Daoy (cell line): ENCODE measurements at places on chromosomes 2 and 18. TPM values are rescaled to one million over a fixed set of nuclear protein-coding genes. Genes with fewer than 3 reads are reported as not detected.

GRCh38 chr2:150732064-150732463 is 244.6 kb upstream of the RND3 start:
- peak; percentile 65 for DNase-seq

DNA sequence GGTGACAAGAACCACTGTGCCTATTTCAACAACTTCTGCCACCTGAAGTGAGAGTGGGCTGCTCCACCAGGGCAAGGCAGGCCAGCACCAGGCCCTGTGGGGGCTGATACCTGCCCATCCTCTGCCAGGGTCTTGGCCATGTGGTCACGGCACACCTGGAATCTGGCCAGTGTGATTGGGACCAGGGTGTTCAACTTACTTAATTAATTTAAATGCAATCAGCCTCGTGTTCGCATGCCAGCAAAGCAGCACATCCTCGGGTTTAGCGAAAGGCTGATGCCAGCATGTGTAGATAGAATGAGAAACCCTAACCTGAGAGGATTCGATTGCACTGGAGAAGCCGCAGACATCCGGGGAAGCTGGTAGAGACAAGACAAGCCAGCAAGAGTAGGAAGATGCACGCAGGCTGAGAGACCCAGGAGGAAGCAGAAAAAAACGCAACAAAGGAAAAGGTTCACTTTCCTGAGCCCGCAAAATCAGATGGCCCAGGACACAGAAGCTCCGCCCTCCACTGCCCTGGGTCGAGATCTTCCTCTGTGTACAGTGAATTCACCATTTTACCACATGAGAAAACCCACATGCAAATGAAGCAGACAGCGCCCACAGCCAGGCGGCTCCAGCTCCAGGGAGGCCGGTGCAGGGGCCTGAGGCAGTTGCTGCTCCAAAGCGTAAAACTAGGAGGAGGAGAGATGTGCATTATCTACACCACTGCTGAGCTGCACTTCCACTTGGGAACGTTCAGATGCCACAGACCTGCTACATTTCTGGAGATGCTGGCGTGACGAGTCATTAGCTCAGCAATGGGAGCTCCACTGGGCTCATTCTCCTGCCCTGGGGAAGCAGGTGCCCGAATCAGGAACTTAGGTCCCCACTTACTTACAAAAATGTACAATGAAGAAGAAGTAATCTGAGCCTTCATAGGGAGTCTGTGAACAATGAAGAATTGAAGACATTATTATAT is 92.1 kb downstream of the TMEM18 start:
- peak; percentile 43 for DNase-seq

GRCh38 chr2:49973917-49974368 is 819.6 kb upstream of the FSHR start:
- peak; percentile 2 for DNase-seq

- DNase-seq: no peak
These were observed 64.2 kb upstream of the SH3RF3 start for GRCh38 chr2:109064660-109065390.

GRCh38 chr18:48782381-48782861 is 168.3 kb downstream of the SMAD7 start:
- peak; percentile 9 for DNase-seq

DNA sequence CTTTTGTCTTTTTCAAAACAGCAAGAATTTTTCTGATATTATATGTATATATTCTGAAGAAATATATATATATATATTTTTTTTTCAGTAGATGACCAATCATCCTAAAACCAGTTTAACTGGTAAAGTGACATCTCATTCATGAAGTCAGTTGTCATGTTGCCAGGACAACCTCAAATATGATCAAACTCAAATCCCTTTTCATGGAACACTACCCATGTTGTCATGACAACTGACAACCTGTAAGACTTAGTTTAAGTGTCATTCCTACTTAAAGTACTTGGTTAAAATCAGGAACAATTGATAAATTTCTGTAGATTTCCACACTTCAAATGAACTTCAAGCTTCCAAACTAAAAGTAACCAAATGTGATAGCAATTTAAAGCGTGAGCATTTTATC is 101.8 kb upstream of the ERBB4 start:
- no peak for DNase-seq

GRCh38 chr18:29311580-29311979 is 1134.7 kb upstream of the CDH2 start:
- no peak for DNase-seq

- DNase-seq: no peak
These were observed 71.0 kb upstream of the MMADHC start for GRCh38 chr2:149658553-149658952.

- no peak for DNase-seq
These were observed 165.2 kb downstream of the RAPGEF4 start for GRCh38 chr2:172900871-172901270.

DNA sequence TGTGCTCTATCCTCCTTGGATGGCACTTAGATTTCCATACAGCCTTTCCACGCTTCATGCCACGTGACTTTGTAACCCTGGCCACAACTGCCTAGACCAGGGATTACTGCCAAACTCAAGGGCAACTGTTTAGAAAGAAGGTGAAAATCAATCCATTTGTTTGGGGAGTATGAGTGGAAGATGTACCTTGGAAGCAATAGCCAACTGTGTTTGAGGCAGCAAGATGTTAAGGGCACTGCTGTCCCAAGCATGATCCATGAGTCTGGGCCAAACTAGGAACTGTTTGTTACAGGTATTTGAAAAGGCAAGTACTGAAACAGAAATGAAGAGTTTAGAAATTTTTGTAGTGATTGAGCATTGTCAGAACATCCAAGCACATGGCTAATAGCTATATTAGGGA is 138.9 kb downstream of the CDC42EP3 start:
- no peak for DNase-seq

DNA sequence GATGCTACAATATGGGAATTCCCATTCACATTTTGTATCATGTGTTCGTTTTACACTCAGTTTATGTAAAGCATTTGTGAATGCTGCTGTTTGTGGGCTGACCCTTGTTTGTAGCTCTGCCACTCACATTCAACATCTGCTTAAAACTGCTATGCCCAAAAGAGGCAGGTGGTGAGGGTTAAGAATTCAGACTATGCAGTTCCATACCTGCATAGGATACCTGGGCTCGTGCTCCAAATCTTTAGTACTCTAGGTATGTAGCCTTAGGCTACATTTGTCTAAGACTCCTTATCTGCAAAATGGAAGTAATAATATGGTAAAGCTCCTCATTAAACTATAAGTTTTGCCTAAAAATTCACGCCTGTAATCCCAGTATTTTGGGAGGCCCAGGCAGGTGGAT is 199.5 kb downstream of the GPD2 start:
- DNase-seq: no peak

DNA sequence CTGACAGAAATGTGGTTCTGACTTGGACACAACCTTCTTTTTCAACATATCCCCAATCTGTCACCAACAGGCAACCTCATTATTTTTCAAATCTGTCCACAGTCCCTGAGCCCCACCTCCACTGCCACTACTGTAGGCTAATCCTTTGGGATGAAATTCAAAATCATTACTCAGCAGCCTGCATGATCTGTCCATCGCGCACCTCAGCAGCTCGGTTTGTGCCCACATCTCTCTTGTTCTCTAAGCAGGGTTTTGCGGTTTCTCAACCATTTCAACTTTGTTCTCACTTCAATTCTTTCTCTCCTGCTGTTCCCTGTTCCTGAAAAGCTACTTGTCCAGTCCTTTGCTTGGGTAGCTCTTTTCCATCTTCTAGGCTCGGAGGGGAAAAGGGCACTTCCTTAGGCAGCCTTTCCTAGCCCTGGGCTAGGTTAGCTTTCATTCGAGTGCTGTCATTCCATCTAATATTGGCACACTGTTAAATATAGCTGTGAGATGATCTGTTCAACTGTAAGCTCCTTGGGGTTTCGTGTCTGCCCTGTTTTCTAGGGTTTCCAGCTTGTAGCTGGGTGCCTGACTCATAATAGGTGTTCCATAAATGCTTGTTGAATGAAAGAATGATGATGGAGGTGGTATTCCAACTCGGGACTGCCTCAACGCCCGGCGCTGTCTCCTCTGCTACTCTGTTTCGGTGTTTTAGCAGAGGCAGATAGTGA is 653 bp upstream of the ANKAR start:
- DNase-seq: no peak

DNA sequence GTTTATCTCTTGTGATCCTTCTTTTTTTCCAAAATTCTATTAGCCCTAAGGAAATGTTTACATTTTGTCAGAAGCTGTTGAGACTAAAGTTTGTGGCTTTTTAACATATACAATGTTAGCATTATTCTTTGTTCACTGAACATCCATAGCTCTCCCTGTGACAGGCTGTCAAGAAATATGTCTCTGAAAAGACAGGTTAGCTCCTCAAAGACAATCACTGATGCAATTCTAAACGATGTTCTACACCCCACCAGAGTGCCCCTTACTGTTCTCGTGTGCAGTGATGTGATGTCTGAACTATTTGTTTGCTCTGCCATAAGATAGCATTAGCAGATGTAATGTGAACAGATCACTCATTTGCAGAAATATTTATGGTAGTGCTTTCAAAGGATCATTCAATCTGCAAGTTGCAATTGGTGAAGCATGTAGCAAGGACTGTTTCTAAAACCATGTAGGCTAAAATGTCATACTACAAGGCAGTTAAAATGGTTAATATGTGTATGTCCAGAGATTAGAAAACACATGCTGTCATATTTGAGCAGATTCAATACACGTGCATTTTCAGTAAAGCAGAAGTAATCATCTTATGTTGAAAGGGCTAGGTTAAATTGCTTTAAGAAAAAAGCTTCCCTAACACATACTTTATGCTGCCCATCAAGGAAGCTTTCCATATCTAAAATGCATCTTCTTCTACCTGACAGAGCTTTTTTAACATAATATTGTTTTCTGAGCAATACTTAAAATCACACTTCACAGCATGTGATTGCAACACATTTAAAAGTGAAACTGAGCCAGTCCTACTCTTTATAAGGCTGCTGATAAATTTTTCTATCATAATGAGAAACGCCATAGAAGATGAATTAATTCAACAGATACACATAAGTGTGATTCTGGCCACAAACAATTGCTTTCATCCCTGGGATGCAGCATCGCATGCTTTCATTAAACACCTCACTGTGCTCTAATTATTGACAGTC is 285.7 kb upstream of the UBE2E3 start:
- no peak for DNase-seq

DNA sequence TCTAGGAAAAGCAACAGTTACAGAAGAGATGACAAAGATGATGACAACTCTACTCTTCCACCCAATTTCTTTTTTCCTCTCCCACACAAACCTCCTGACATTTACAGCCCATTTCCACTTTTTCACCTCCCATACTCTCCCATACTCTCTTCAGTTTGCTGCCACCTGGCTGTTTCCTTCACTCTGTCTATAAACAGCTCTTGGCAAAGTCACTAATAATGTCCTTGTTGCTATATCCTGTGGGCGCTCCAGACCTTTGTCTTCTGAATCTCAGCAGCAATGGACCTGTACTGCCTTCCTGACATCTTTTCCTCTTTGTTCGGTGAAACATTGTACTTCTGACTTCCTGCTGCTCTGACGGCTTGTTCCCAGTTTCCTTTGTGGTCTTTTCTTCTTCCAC is 60.7 kb upstream of the CAVIN2 start:
- no peak for DNase-seq

GRCh38 chr2:172253190-172254052 is 150.7 kb upstream of the DLX2 start:
- DNase-seq: peak; percentile 97

- no peak for DNase-seq
These were observed 179.2 kb downstream of the RIT2 start for GRCh38 chr18:42936289-42936688.

GRCh38 chr2:18856765-18857164 is 267.4 kb upstream of the NT5C1B start:
- DNase-seq: no peak

DNA sequence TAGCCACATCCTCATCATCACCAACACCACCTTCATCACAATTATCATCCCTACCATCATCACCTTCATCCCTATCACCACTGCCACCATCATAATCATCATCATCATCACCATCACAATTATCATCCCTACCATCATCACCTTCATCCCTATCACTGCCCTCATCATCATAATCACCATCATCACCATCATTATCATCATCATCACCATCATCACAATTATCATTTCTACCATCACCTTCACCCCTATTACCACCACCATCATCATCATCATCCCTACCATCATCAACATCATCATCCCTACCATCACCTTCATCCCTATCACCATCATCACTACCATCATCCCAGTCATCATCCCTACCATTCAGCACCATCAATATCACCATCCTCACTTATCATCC is 140.5 kb downstream of the LOXHD1 start:
- DNase-seq: no peak

- DNase-seq: no peak
These were observed 43.1 kb downstream of the CYRIA start for GRCh38 chr2:16622399-16622968.

GRCh38 chr18:54961016-54961423 is 1.8 kb upstream of the CCDC68 start:
- DNase-seq: no peak

DNA sequence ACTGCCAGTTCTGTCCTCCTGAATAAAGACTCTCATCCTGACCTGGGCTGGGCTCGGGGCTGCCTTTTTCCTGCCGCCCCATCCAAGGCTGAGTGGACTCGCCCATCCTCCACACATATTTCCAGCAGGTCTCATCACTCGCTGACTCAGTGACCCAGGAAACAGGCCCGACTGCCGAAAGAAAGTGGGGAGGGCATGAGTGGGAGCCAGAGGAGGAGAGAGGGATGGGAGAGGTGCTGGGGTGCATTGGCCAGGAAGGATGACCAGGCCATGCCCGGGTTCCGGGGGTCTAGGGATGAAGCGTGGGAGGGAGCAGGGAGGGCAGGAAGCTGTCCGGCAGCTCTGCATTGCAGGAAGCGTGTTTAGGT is 66.7 kb downstream of the TWIST2 start:
- peak; percentile 27 for DNase-seq

GRCh38 chr2:143550500-143550899 is 421.3 kb downstream of the ARHGAP15 start:
- DNase-seq: no peak

GRCh38 chr2:216146573-216146972 is 37.4 kb downstream of the XRCC5 start:
- DNase-seq: no peak

The REG1B gene
- total RNA-seq: not detected in 2 replicates

The APLF gene
- 1.4 and 3.0 TPM in 2 replicates for total RNA-seq

The ZNF892 gene
- 1.7 and 5.3 TPM in 2 replicates for total RNA-seq

The DTNB gene
- total RNA-seq: 5.0 and 5.3 TPM in 2 replicates

The GTF2A1L gene
- total RNA-seq: not detected in 2 replicates

The DIS3L2 gene
- total RNA-seq: 22.3 TPM in 2 replicates

The COL5A2 gene
- 34.9 and 41.7 TPM in 2 replicates for total RNA-seq
